ENCODE measurements at places on chromosomes 2 and 18.

DNA sequence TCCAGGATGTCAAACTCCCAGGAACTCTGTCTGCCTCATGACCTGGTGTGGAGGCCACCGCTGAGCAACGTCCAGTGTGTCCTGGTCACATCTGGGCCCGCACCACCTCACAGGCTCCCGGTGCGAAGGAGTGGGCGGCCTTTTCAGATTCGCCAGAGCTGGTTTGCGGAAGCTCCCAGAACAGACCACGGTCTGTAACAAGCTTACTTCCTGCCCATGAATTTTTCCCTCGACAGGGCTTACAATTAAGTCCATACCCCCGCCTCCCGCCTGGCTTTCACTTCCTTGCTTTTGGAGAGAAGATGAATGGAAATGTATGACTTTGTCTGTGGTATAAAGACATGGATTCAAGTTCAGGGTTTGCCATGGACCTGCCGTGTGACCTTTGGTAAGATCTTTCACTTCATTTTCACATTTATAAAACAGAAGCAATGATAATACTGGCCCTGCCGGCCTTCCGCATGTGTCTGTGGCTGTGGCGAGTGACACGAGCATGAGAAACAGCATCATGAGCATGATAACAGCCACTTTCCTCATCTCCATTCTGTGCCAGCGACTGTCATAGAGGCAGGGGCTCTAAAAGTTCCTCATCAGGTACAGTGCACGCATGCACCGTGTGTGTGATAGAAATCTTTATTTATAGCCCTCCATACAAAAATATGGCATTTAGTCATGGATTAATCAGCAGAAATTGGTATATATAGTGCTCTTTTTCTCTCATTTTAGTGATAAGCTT lies 31.0 kb upstream of the KCNF1 start:
- DNase-seq = no peak

GRCh38 chr2:177031438-177032180 lies 181.0 kb upstream of the HNRNPA3 start:
- no peak for DNase-seq

DNA sequence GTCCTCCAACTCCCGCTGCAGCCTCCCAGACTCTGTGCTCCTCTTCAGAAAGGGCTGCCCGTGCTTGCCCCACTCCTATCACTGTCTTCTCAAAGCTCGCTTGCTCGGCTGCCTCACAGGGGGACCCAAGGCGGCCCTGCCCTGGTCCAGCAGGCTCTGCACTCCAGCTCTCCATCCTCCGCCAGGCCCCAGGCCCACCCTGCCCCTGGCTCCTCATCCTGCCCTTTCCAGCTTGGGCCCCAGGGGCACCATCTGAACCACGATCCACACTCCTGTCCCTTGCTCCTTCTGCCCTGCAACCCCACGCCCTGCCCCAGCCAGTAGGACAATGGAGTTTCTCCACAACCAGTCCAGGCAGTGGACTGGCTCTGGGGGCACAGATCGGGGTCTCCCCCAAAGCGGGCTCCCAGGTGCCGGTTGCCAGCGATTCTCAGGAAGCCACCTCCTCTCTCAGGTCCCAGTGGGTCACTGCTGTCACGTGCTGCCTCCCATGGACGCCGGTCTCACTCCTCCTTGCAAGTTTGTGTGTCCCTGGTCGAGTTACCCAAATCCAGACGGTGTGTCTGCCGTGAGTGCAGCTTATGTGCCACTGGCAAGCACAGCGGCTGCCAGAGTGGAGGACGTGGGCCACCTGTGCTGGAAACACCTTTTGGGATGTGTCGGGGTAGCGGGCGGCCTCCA lies 238.5 kb downstream of the HDAC4 start:
- DNase-seq = no peak

DNA sequence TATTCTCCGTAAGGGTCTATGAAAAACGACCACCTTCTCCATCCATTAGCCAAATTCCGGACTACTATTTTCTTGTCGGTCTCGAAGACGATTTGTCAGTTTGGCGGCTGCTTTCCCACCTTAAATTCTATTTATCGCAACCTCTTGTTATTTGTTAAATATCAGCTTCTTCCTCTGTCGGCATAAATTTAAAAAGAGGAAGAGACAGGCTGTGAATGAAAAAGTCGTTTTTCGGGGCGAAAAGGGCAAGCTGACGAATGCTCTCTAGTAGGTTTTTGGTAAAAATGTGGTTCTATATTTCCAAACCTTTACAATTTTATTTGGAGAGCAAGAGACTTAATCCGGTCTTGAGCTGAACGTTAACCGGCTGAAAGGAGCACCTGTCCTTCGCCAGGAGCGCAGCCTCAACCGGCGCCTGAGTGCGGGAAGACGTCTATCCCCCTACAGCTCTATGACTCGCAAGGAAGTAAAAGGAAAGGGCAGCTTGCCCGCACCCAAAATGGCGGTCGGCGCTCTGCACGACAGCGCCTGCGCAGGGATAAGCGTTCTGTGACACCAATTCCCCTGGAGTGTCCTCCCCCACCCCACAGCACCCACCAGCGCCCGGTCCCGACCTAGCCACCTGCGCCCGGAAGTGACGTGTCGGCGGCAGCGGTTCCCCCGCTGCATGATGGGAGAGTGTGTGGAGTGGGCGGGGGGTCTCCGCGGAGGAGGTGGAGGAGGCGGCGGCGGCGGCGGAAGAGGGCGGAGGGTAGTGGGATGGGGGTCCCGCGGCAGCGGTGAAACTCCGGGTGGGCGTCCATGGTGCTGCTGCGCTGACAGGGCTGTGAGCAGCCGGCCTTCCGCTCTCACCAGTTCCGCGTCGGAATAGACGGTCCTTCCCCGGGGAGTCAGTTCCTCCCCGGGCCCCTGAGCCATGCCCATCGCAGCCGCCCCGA lies at the start of gene AFTPH:
Gene AFTPH, plus strand, starts transcription at position 663 of the 938 bp plus-strand sequence. CDS start 27,147 bp downstream, outside the sequence.
- DNase-seq = peak; percentile 97

Data from LHCN-M2 (cell line).